ENCODE measurements at places on chromosomes 11 and 22.

DNA sequence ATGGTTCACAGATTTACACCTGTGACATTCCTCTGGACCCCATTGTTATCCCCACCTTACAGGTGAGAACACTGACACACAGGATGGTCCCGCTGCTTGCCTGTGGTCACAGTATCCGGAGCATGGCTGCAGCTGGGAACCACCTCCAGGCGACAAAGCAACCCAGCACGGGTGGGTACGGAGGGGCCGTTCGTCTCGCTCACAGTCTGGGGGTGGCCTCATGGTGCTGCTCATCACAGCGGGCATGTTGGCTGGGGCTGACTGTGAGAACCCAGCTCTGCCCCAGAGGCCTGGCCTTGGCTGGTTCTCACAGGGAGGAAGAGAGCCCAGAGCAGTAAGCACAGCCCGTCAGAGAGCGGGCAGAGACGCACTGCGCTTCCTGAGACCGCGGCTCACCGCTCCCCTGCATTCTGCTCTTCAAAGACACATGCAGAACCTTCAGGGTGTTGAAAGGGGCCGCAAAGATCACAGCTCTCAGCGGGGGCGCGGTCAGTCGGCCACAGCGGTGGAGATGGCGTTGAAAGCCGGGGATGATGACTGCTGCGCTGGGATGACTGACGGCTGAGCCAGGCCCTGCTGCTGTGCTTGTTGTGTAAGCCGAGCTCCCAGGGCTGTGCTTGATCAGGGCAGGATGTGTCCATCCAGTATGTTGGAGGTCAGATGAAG lies 423.0 kb downstream of the BRD1 start:
- no peaks in the 10 kb centered on the region for H3K27me3 ChIP-seq
- no peak overlapping the region for H3K4me3 ChIP-seq
- no peaks in the 10 kb centered on the region for H3K36me3 ChIP-seq
- H3K27ac ChIP-seq, result no peak overlapping the region

DNA sequence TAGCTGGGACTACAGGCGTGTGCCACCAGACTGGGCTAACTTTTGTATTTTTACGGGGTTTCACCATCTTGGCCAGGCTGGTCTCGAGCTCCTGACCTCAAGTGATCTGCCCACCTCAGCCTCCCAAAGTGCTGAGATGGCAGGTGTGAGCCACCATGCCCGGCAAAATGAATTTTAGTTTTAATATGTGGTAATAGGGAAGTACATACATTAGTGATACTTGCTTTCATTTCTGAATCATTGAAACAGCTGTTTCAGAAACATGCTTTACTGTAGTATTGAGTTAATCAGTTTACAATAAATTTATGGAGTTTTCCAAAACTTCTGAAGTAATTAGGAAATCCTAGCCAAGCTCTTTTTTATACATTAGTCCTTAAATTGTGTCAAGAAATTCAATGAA lies 15.6 kb downstream of the PCF11 start:
- H3K4me1 ChIP-seq, result peaks cover 3% of the 10 kb centered on the region
- H3K36me3 ChIP-seq, result peaks cover 58% of the 10 kb centered on the region
- DNase-seq, result no peak
- no peak overlapping the region for H3K27ac ChIP-seq
- H3K27me3 ChIP-seq, result no peaks in the 10 kb centered on the region
- no peak overlapping the region for H3K4me3 ChIP-seq

DNA sequence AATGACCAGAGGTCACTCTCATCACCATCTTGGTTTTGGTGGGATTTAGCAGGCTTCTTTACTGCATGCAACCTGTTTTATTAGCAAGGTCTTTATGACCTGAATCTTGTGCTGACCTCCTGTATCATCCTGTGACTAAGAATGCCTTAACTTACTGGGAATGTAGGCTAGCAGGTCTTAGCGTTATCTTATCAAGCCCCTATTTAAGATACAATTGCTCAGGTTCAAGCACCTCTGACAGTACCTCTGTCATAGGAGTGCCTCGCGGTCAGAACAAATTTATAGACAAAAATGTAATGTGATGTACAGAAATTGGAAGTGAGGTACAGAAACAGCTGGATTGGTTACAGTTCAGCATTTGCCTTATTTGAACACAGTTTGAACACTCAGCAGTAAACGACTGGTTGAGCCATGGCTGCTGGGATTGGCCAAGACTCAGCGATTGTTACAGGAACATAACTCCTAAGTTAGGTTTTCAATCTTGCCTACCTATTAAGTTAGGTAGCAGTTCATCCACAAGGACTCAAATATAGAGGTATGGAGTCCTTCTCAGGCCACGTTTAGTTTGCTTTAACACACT lies 16.1 kb upstream of the TMEM123 start:
- no peaks in the 10 kb centered on the region for H3K36me3 ChIP-seq
- no peak overlapping the region for H3K27ac ChIP-seq
- no peak overlapping the region for H3K4me3 ChIP-seq

- no peaks in the 10 kb centered on the region for H3K27me3 ChIP-seq
- no peak overlapping the region for H3K27ac ChIP-seq
- H3K4me3 ChIP-seq, result no peak overlapping the region
- no peak for DNase-seq
- H3K36me3 ChIP-seq, result peaks cover 5% of the 10 kb centered on the region
- peaks cover 11% of the 10 kb centered on the region for H3K4me1 ChIP-seq
Measured at GRCh38 chr11:8745431-8746253, 63.0 kb downstream of the RPL27A start.

GRCh38 chr22:16914006-16914405 lies 88.8 kb upstream of the XKR3 start:
- no peak for DNase-seq
- H3K27me3 ChIP-seq, result no peaks in the 10 kb centered on the region
- no peak overlapping the region for H3K27ac ChIP-seq
- no peaks in the 10 kb centered on the region for H3K4me1 ChIP-seq
- H3K4me3 ChIP-seq, result no peak overlapping the region
- H3K36me3 ChIP-seq, result no peaks in the 10 kb centered on the region

DNA sequence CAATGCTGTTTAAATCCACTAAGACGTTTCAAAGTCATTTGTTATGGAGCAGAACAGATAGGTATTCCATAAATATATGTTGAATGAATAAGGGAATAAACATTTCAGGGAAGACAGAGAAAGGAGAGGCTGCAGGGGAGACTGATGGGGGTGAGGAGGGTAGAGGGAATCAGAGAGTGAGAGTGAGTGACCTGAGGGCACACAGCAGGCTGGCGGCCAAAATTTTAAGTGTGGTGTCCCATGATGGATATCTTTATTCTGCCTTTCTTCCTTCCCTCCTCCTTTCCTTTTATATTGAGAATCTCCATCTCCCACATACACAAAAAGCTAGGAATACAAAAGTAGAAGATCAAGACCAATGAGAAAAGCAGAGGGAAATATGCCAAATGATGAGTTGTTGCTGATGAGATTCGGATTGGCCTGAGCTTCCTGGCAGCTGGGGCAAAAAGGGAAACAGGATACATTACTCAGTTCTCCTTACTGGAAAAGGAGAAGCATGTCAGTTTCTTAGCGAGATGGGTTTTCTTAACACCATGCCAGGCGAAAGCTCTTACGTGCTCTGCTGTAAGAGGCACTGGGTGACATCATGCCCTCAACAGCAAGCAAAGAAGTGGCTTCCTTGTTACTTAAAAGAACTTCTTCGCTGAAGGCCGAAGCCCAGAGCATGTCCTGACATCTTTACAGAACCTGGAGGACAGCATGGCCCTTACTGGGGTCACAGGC lies 11.2 kb upstream of the CYTH4 start:
- no peak overlapping the region for H3K27ac ChIP-seq
- peaks cover 15% of the 10 kb centered on the region for H3K4me1 ChIP-seq
- H3K27me3 ChIP-seq, result no peaks in the 10 kb centered on the region
- DNase-seq, result peak; percentile 55
- no peak overlapping the region for H3K4me3 ChIP-seq

- no peak for DNase-seq
- H3K4me1 ChIP-seq, result no peaks in the 10 kb centered on the region
- H3K27me3 ChIP-seq, result no peaks in the 10 kb centered on the region
- H3K4me3 ChIP-seq, result no peak overlapping the region
Measured at GRCh38 chr11:59255281-59255680, 42.6 kb upstream of the MPEG1 start.

DNA sequence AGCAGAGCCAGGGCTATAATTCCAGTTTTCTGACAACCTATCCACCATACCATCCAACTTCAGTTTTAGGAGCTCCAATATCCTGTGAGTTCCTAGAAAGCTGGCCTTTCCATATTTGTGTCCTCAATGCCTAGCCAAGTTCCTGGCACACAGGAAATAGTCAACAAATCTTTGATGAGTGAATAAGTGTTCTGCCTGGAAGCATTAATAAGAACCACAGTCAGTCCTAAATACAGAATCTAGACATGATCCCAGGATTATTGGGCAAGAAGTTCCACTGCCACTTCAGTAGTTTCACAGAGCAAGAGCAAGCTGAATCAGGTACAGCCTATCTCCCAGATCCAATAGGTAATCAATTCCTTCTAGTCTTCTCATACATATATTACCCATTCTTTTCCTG lies 942.0 kb downstream of the DLG2 start:
- H3K4me3 ChIP-seq, result no peak overlapping the region
- DNase-seq, result no peak
- no peak overlapping the region for H3K27ac ChIP-seq
- H3K27me3 ChIP-seq, result no peaks in the 10 kb centered on the region
- no peaks in the 10 kb centered on the region for H3K4me1 ChIP-seq

GRCh38 chr22:38213319-38213989 lies 11.7 kb downstream of the MAFF start:
- H3K36me3 ChIP-seq, result no peaks in the 10 kb centered on the region
- DNase-seq, result no peak
- no peak overlapping the region for H3K27ac ChIP-seq
- no peaks in the 10 kb centered on the region for H3K27me3 ChIP-seq
- no peak overlapping the region for H3K4me3 ChIP-seq

DNA sequence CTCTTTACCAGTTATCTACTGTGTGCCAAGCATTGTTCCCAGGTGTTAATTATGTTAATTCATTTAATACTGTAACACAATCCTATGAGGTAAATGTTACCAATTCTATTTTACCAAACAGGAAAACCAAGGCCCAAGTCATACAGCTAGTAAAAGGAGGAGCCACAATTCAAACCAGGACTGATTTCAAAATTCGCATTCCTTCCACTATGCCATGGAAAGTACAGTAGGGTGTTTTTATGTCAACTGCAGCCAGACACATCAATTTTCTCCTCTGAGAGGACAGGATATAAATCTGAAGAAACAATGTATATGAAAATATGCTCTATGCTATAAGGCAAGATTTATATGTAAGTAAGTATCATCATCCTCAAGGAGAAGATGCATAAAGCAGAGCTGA lies 104.3 kb downstream of the RPL27A start:
- no peak overlapping the region for H3K27ac ChIP-seq
- H3K36me3 ChIP-seq, result no peaks in the 10 kb centered on the region

GRCh38 chr22:37951305-37951704 lies 2.1 kb downstream of the C22orf23 start:
- DNase-seq, result no peak
- H3K27me3 ChIP-seq, result no peaks in the 10 kb centered on the region
- no peak overlapping the region for H3K4me3 ChIP-seq

DNA sequence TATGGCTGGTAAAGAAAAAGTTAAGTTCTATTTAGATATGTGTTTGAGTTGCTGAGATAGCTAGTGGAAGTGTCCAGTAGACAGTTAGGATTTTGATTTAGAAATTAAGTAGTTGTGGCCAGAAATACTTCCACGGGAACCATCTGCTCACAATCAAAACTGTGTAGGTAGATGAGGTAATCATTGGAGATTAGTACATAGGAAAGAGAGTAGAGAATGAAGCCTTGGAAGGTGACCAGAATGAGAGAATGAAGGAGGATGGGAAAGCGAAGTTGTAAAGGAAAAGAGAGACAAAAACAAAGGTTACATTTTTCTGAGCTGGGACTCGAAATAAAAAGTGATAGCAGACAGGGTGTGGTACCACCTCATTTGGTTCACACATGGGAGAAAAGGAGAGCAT lies 296.9 kb upstream of the SORL1-AS1 start:
- no peaks in the 10 kb centered on the region for H3K27me3 ChIP-seq
- no peaks in the 10 kb centered on the region for H3K4me1 ChIP-seq
- no peak overlapping the region for H3K4me3 ChIP-seq
- no peaks in the 10 kb centered on the region for H3K36me3 ChIP-seq

DNA sequence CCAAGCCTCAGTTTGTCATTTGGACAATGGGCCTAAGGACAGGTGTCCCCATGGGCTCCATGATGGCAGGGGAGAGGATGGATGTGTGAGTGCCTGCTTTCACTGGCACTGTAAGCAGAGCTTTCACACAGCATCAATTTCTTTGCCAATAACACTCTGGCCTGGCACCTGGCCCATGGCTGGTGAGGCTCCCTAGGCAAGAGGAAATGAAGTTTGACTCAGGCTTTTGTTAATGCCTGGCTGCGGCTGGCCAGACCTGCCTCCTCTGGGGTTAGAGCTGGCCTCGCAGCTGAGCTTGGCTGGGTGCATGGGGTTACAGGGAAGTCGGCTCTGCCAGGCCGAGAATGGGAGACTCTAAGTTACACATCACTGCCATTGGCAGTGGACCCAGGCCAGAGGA lies 30.0 kb upstream of the SEZ6L start:
- no peaks in the 10 kb centered on the region for H3K4me1 ChIP-seq
- H3K4me3 ChIP-seq, result no peak overlapping the region
- H3K27me3 ChIP-seq, result no peaks in the 10 kb centered on the region
- H3K36me3 ChIP-seq, result no peaks in the 10 kb centered on the region

GRCh38 chr11:35689081-35689996 lies 26.8 kb downstream of the TRIM44 start:
- H3K27me3 ChIP-seq, result no peaks in the 10 kb centered on the region
- no peak for DNase-seq
- no peak overlapping the region for H3K4me3 ChIP-seq
- peaks cover 6% of the 10 kb centered on the region for H3K4me1 ChIP-seq
- no peak overlapping the region for H3K27ac ChIP-seq
- peaks cover 5% of the 10 kb centered on the region for H3K36me3 ChIP-seq

DNA sequence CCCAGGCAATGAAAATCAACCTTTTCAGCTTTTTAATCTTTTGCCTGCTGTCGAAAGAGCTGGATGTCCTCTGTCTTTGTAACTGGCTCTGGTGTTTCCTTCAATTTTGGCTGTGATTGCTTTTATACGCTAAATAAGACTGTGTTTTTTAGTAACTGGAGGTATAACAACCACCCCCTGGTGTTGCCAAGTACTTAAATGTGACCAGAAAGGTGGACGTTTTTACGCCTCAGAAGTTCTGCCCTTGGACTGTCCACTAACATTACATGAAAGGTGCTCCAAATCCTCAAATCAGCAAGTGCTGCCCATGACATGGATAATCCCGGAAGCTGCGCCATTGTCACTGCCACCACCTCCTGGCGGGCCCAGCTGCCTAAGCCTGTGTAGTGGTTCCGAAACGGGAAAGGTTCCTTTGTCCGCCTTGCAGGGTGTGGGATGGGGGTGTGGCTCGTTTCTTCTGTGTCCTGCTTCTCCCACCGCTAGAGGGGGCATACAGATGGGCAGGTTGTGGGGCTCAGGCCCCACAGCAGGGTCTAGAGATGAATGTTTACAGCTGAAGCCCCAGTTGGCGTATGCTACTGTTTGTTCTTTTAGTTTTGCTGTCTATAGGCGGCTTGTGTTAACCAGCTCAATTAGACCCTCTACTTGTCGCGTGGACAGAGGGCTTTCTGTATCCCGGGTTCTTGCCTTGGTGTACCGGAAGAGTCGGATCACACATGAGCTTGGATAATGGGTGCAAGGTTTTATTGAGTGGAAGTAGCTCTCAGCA lies 82.2 kb upstream of the SEPTIN5 start:
- no peaks in the 10 kb centered on the region for H3K36me3 ChIP-seq
- H3K4me3 ChIP-seq, result no peak overlapping the region
- H3K4me1 ChIP-seq, result no peaks in the 10 kb centered on the region
- H3K27me3 ChIP-seq, result peaks cover 4% of the 10 kb centered on the region
- H3K27ac ChIP-seq, result no peak overlapping the region
